ENCODE measurements at places on chromosomes 1 and 21. TPM values are rescaled to one million over a fixed set of nuclear protein-coding genes. Genes with fewer than 3 reads are reported as not detected.
A peak's percentile ranks its signal among the peaks of the same experiment; 100 is the strongest.

DNA sequence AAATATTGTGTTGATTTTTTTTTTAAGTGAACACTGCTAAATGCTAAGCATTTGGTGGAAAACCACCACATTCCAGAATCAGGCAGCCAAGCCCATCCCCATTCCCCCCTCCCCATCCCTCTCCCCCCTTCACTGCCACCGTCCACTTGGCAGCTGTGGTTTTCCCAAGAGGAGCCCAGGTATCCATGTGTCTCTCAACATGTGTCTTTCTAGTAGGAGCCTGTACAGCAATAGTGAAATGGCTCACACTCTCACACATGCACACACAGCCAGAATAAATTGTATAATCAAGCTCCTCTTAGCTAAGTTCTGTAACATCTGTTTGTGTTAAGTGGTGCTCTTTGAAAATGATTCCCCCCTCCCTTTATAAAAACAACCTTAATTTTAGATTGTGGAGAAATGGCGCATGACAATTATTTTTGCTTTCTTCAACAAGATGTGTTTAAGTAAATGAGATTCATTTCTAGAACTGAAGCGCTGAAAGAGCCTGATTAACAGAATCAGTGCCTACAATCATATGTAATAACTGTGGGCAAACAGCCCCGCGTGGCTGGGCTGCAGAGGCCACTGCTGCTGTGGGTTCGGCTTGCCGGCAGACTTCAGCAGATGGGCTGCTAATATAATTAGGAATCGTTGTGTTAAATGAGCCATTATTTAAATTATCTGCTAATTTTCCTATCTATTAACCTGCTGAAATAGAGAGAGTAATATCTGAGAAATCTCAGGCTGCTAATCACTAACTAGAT is 43.3 kb downstream of the BACE2 start:
- H3K27ac ChIP-seq, result no peak overlapping the region
- peaks cover 16% of the 10 kb centered on the region for H3K4me1 ChIP-seq
- H3K4me3 ChIP-seq, result no peak overlapping the region

- no peaks in the 10 kb centered on the region for H3K4me1 ChIP-seq
Measured at GRCh38 chr1:208683141-208683540, 439.0 kb upstream of the PLXNA2 start.

DNA sequence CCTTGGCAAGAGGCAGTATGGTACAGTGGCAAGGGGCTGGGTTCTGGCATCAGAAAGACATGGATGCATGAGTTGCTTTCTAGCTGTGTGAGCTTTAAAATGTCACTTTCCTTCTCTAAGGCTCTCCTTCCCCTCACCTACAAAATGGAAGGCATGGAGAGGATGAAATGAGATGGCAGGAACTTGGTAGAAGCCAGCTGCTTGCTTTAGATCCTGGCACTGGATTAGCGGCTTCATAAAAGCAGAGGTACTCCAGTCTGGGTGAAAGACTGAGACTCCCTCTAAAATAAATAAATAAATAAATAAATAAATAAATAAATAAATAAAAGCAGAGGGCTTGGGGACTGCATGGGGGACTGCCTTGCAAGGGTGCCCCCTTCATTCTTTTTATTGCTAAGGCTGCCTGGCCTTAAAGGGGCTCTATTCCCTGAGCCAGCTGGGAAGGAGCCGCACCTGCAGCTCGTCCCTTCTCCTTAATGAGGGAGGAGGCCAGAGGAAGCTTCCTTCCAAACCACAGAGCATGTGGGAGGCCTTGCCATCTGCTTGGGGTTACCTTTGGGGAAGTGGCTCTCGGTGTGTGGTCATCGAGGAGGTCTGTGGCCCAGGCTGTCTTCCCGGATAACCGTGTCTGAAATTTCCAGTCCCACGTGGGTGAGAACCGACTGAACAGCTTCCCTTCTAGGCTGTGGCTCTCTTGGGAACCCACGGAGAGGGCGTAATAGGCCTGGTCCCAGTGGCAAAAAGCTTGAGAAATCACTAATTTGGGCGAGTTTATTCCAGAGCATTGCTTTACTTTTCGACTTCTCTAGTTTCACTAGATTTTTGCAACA is 2.0 kb upstream of the ATP13A2 start:
- no peak overlapping the region for H3K27ac ChIP-seq
- DNase-seq, result peak; percentile 35
- peaks cover 11% of the 10 kb centered on the region for H3K36me3 ChIP-seq
- H3K27me3 ChIP-seq, result no peaks in the 10 kb centered on the region
- H3K4me3 ChIP-seq, result no peak overlapping the region

DNA sequence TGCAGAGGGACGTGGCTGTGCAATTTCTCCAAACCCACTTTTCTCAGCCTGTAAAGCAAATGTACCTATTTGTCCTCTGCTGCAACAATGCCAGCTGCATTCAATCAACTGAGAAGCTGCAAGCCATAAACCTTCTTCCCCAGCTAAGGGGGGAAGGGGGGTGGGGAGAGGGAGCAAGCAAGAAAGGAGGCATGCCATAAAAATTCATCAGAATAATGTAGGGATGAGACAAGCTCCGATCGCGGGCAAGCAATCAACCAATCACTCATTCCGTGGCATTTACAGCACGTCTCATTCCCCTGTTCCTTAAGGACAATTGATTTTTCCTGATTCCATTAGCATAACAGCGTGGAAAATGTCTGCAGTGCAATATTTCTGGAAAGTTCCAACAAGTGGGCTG is 144.8 kb downstream of the DMRTA2 start:
- DNase-seq, result no peak
- H3K4me3 ChIP-seq, result no peak overlapping the region
- H3K36me3 ChIP-seq, result no peaks in the 10 kb centered on the region
- H3K27me3 ChIP-seq, result peaks cover 2% of the 10 kb centered on the region
- H3K27ac ChIP-seq, result no peak overlapping the region
- no peaks in the 10 kb centered on the region for H3K4me1 ChIP-seq

DNA sequence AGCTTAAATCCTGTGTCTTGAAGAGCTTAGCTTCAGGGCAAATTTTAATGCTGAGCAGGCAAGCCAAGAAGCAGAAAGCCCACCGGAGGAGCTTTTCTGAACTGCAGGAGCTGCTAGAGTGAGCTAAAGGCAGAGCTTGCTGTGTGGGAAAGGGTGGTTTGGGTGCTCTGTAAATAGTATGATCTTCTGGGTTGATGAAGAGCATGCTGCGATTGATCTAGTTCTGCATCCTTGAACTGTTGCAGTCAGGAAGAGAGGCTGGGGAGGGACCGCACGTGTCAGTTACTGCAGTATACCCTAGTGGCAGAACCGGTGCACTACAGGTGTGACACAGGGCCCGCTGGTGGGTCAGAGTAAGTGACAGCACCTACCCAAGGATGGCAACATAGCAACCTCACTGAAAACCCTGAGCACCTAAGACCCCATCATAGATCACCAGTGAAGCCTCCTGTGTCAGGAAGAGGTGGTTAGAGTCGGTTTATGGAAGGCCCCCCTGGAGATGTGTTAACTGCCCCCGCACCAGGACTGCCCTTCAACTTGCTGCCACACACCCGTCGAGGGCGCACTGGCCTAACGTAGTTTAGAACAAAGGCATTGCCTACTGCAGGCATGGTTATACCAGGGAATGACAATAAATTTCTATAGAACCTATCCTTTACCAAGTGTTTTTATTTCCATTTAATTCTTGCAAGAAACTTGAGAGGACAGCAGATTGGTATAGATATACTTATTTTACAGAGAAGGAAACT is 146.0 kb upstream of the KIAA0040 start:
- H3K27me3 ChIP-seq, result peaks cover 2% of the 10 kb centered on the region
- no peaks in the 10 kb centered on the region for H3K4me1 ChIP-seq
- DNase-seq, result no peak
- no peak overlapping the region for H3K27ac ChIP-seq

- H3K4me1 ChIP-seq, result peaks cover 11% of the 10 kb centered on the region
- H3K27ac ChIP-seq, result no peak overlapping the region
- DNase-seq, result no peak
- H3K4me3 ChIP-seq, result no peak overlapping the region
- H3K36me3 ChIP-seq, result no peaks in the 10 kb centered on the region
Measured at GRCh38 chr1:60958001-60958400, 124.4 kb upstream of the NFIA start.

DNA sequence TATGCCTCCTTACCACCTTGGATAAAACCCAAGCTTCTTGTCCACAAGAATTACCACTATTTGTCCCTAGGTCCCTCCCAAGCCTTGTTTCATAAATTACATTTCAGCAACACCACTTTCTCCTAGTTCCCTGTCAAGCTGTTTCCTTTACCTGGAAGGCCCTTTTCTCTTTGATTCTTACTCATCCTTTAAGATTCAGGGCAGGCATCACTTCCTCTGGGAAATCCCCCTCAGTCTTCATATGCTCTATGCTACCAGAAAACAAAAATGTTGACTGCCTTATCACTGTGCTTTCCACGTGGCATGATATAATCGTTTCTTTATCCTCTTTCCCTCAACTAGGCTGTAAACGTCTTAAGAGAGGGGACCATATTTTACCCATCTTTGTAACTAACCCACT is 102.7 kb downstream of the LYST start:
- H3K27me3 ChIP-seq, result no peaks in the 10 kb centered on the region
- H3K36me3 ChIP-seq, result peaks cover under 1% of the 10 kb centered on the region
- no peaks in the 10 kb centered on the region for H3K4me1 ChIP-seq
- H3K4me3 ChIP-seq, result no peak overlapping the region
- DNase-seq, result no peak

DNA sequence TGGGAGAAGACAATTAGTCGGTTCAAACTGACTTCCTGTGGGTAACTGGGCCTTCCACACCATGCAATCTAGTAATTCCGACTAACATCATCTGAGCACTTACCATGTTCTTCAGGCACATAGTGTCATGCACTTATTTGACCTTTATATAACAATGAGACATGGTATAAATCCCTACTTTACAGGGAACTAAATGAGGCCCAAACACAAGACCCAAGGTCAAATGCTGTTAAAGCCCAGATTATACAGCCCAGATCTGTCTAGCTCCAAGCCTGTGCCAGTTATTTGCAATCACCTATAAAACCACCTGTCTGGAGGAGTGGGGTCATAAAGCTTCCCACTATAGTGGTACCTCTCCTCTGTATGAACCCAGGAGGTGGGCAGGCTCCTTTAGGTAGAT is 40.8 kb downstream of the JAK1 start:
- H3K36me3 ChIP-seq, result no peaks in the 10 kb centered on the region
- DNase-seq, result no peak
- no peaks in the 10 kb centered on the region for H3K27me3 ChIP-seq
- peaks cover 2% of the 10 kb centered on the region for H3K4me1 ChIP-seq

GRCh38 chr1:203306089-203306964 is 1.0 kb downstream of the BTG2 start:
- peaks cover 35% of the 10 kb centered on the region for H3K36me3 ChIP-seq
- peak; percentile 93 for DNase-seq
- peak overlapping the region; percentile 95 for H3K27ac ChIP-seq

DNA sequence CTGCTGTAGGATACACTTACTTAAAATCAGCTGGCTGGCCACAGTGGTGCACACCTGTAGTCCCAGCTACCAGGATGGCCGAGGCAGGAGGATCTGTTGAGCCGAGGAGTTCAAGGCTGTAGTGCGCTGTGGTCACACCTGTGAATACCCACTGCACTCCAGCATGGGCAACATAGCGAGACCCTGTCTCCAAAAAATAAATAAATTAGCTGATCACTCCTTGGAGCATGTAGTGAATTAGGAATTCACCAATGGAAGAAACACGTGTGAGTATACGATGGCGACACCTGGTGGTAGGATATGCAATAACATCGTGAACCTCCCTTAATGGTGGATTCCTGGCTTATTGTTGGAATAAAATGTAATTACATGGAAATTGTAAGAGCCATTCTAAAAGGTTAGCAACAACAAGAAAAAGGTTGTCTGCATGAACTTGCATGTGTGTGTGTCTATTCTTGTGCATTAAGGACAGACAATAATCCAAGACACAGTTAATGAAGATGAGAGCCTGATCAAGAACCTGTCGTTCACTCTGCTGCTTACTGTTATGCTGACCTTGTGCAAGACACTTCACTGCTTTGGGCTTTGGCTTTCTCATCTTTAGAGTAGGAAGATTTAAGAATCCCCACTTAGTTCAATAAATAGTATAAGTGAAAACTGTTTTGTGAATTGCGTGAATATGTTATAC is 38.6 kb upstream of the COX20 start:
- H3K4me1 ChIP-seq, result no peaks in the 10 kb centered on the region
- H3K36me3 ChIP-seq, result no peaks in the 10 kb centered on the region
- no peaks in the 10 kb centered on the region for H3K27me3 ChIP-seq
- no peak overlapping the region for H3K4me3 ChIP-seq

- peaks cover 8% of the 10 kb centered on the region for H3K4me1 ChIP-seq
- no peak overlapping the region for H3K4me3 ChIP-seq
- no peaks in the 10 kb centered on the region for H3K27me3 ChIP-seq
- H3K36me3 ChIP-seq, result no peaks in the 10 kb centered on the region
- no peak overlapping the region for H3K27ac ChIP-seq
Measured at GRCh38 chr1:210523830-210524229, 195.1 kb downstream of the HHAT start.

DNA sequence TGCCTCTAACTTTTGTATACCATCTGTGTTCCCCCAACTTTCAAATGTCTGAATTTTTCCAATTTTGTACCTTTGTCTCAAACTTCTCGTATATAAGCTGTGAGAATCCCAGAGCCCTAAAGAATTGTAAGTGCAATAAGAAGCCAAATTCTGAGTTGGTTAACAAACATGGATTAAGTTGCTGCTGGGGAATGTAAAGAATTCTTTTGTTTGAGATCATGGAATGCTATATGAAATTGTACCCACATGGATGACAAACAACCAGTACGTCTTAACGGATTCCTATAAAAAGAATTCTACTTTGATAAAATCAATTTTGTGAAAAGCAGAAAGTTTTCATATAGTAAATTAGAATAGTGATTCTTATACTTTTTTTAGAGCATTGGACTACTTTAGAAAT is 72.4 kb upstream of the CYP2J2 start:
- DNase-seq, result no peak
- H3K27me3 ChIP-seq, result no peaks in the 10 kb centered on the region
- no peak overlapping the region for H3K4me3 ChIP-seq
- H3K36me3 ChIP-seq, result no peaks in the 10 kb centered on the region

GRCh38 chr1:10340930-10341590 is 57.8 kb upstream of the PGD start:
- no peak overlapping the region for H3K4me3 ChIP-seq
- no peaks in the 10 kb centered on the region for H3K27me3 ChIP-seq
- no peak for DNase-seq
- peaks cover 60% of the 10 kb centered on the region for H3K36me3 ChIP-seq

GRCh38 chr1:30140566-30140965 is 582.8 kb downstream of the MATN1 start:
- H3K36me3 ChIP-seq, result no peaks in the 10 kb centered on the region
- no peak overlapping the region for H3K27ac ChIP-seq
- H3K4me3 ChIP-seq, result no peak overlapping the region

DNA sequence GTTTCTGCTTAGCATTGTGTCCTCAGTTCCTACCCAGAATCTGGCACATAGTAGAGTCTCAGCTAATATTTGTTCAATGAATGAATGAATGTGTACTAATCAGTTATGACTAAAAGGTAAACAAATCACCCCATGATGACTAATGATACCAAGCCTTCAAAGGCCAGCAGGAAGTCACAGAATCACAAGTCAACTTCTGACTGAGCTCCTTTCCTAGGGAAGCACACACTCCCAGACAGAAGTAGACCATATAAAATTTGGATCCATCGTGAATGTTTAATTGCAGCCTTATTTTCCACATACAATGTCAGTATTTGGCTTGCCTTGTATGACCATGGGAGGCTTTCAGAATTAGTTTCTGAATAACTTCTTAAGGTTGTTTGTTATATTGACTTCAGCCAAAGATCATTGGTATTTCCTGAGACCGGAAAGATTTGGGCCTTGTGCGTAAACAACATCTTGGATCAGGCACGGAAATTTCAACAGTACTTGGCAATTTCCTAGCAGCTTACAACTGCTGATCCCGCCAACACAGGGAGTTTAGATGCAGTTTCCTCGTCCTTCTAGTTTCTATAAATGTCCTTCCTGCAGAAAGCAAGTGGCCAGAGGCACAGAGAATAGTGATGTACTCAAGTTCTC is 185.9 kb upstream of the ATP1B1 start:
- peak overlapping the region; percentile 43 for H3K27ac ChIP-seq
- no peaks in the 10 kb centered on the region for H3K36me3 ChIP-seq
- H3K4me3 ChIP-seq, result no peak overlapping the region

Gene KISS1
- total RNA-seq, result 5.6 TPM

Gene RIPK4
- 0.22 TPM for total RNA-seq

Gene GJA9
- total RNA-seq, result not detected

Gene IL22RA1
- not detected for total RNA-seq
